Fibroblast of skin of left biceps (primary cell): ENCODE measurements at places on chromosomes 4 and X.

- no peak for DNase-seq
These were observed 106.9 kb upstream of the DCAF12L2 start for GRCh38 chrX:126272795-126273497.

GRCh38 chr4:30825008-30825770 is 105.0 kb downstream of the PCDH7 start:
- no peak for DNase-seq

GRCh38 chr4:186932631-186933187 is 209.1 kb upstream of the FAT1 start:
- DNase-seq, result peak; percentile 16

- DNase-seq, result no peak
These were observed at the start of gene CITED1 for GRCh38 chrX:72305286-72306084. Gene CITED1, minus strand, starts transcription at chrX:72305914. Its CDS starts 3,045 bp downstream, at chrX:72302869.

DNA sequence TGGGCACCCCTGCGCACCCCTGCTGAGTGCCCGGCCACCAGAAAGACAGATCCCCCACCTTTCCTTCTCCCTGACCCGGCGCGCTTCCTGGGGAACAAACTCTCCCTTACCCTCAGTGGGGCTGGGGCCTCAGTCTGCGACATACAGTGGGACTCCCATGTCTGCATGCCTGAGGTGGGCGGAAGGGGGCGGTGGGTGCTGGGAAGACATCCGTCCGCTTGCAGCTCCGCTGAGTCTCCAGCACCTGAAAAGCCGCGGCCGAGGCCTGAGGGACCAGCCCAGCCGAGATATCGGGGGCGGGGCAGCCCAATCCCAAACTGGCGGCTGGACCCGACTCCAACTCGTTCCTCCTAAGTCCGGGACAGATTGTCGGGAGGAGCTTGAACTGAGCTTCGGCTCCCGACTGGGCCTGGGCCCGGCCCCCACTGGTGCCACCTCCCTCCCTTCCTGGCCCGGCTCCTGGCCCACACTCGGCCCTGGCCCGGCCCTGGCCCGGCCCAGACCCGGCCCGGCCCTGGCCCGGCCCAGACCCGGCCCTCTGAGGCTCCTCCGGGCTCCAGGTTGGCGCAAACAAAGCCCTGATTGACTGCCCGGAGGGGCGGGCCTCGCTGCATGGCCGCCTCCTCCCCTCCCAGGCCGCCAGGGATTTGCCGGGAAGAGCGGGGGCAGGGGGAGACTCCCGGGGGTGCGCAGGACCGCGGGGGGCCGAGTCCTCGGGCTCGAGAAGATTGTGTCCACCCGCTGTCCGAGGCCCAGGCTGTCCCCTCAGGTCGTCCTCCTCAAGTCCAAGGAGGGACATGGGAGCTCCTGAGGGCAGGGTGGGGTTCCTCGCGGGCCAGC is 877 bp upstream of the SLC16A2 start:
- no peak for DNase-seq

DNA sequence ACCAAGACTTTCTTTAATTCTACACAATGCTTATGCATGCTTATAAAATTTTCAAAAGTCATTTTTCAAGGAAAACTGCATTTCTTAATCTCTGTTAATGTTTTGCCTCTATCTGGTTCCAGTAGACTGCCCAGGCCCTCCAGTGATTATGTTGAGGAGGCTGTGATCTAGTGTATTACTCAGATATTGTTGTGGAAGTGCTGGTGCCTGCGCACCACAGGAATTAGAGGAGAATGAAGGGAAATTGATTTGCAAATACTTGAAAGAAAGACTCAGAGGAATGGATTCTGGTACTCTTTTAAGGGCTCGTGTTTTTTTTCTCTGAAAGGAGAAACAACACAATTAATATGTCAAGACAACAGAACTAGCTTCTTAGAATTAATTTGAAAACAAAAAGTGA is 1015.1 kb downstream of the RPA4 start:
- DNase-seq, result no peak

GRCh38 chr4:123510659-123511058 is 114.1 kb downstream of the SPRY1 start:
- DNase-seq, result no peak

GRCh38 chr4:19300213-19300612 is 951.5 kb upstream of the SLIT2 start:
- DNase-seq, result peak; percentile 77

- DNase-seq, result no peak
These were observed 4.1 kb downstream of the OPHN1 start for GRCh38 chrX:68429216-68429615.

- DNase-seq, result no peak
These were observed 348.2 kb upstream of the SMIM31 start for GRCh38 chr4:164405774-164406173.

GRCh38 chrX:43804021-43804420 is 78.2 kb downstream of the MAOB start:
- DNase-seq, result no peak

DNA sequence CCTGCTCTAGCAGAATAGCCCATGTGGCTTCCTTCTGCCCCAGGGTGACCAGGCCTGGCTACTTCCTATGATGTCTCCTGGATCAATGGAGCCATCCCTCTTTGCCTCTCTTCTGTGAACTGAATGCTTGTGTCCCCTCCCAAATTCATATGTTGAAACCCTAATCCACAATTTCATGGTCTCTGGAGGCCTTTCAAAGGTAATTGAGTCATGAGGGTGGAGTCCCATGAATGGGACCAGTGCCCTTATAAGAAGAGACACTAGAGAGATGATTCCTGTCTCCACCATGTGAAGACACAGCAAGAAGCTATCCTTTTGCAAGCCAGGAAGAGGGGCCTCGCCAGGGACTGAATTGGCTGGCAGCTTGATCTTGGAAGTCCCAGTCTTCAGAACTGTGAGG is 18.4 kb downstream of the CCKAR start:
- no peak for DNase-seq

GRCh38 chr4:153713866-153714646 is 30.0 kb downstream of the TLR2 start:
- peak; percentile 15 for DNase-seq

DNA sequence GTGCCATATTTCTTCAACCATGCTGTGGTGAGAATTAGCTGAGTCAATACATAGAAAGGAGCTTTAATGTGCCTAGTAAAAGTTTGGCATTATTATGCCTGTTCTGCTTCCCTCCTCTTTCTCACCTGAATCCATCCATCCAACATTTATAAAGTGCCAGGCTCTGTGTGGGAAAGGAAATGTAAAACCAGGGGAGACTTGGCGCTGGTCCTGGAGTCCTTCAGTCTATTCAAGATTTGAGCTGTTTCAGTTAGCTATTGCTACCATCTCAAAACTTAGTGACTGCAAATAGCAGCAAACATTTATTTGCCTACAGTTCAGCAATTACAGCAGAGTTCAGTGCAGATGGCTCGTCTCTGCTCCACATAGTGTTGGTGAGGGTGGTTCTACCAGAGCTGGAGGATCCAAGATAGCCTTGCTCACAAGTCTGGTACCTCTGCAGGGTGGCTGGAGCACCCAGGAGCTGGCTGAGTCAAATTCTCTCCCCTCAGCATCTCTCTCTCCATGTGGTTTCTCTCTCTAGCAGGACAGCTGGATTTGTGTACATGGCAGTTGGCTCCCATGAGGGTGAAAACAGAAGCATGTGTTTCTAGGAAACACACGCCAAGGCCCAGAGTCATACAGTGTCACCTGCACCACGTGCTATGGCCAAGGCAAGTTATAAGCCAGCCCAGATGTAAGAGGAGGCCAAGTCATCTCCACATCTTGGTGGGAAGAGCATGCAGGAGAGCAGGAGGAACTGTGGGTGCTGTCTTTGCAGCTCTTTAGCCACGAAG is 77.3 kb downstream of the FHDC1 start:
- DNase-seq, result no peak

DNA sequence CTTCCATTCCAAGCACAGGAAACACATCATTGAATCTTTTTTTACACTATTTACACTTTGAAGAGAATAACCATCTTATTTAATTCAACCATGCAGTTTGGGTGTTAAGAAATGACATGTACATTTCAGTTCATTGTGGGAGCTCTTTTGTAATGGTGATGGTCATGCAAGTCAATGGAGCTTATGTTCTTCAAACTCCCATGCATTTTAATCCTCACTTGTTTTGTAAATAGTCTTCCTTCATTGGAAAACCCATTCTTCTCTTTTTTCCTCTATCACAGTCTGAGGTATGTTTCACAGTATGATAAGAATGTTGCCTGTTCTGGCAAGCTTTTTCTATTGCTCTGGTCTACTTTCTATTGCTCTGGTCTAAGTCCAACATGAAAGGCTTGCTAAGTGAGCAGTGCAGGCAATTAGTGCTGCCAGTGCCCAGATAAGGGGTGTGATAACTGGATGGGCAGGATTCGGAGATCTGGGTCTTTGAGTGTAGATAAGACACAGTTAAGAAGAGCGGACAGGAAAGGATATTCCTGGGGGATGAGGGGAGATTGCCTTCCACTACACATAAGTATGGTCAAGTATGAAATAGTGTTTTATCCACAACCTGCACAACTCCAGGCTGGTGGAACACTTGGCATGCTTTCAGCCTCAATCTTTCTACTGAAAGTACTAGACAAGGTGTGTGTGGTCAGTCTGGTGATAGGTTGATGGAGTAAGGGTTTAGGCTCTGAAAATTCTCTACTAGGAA is 17.1 kb downstream of the AFP start:
- no peak for DNase-seq

- DNase-seq, result peak; percentile 49
These were observed 10.1 kb downstream of the ELF4 start for GRCh38 chrX:130100180-130100579.

DNA sequence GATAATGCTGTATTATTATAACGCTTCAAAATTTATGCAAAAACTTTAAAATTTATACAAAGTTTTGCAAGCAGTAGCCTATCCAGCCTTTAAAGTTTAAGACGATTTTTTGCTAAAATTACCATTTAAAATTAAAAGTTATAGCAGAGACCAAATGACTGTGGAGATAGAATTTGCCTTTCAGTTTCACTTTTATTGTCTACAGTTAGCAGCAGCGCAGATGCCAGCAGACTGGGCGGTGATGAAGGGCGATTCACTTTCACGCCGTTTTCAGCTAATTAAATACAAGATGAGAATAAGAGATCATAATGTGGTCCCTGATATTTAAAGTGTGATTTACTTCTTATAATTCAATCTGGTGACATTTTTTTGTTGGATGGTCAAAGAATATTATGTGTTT is 1381.5 kb upstream of the ADGRL3 start:
- DNase-seq, result no peak

GRCh38 chr4:146073517-146073916 is 102.0 kb upstream of the LSM6 start:
- DNase-seq, result no peak

DNA sequence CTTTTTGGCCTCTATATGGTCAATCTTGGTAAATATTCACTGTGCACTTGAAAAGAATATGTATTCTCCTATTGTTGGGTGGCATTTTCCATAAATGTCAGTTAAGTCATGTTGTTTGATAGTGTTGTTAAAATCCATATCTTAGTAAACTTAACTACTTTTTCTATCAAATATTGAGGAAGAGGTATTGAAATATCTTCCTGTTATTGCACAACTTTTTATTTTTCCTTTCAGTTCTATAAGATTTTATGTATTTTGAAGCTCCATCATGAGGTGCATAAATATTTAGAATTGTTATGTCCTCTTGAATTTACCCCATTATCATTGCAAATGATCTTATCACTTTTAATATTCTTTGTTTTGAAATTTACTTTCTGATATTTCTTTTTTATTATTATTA is 3.4 kb downstream of the GK2 start:
- no peak for DNase-seq

GRCh38 chr4:17876943-17877342 is 66.2 kb downstream of the NCAPG start:
- DNase-seq, result no peak

DNA sequence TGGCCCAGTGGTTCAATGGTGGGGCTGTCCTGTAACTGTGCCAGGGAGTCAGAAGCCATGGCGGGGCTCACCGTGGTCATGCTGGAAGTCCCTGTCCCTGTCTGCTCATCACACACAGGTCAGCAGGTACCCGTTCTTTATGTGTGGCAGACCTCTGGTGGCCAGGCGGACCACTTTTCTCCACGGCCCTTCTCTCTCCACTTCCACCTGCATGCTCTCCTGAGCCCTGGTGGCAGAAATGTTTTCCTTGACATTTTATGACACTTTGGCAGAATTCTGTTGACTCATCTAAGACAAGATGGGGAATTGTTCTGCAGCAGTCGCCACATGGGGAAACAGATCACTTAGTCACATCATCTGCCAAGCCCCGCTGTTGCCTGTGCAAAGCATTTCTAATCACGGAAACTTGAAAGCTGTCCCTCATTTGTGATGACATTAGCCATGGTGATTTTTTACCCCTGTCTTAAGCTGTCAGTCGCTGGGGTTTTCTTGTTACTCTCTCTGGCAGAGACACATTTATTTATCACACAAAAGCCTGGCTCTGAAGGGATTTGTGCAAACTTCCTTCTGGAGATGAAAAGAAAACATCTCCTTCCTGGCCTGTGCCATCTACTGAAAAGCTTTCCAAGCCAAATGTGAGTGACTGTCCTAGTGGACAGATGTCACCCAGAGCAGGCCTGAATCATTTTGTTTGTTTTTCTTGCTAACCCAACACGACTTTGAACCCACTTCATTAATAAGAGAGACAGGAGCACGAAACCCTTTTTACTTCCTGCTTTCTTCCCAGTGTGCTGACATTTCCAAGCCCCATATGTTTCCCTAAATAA is 38.8 kb upstream of the STIM2 start:
- no peak for DNase-seq

- peak; percentile 21 for DNase-seq
These were observed 848 bp upstream of the KCND1 start for GRCh38 chrX:48972220-48973164.

DNA sequence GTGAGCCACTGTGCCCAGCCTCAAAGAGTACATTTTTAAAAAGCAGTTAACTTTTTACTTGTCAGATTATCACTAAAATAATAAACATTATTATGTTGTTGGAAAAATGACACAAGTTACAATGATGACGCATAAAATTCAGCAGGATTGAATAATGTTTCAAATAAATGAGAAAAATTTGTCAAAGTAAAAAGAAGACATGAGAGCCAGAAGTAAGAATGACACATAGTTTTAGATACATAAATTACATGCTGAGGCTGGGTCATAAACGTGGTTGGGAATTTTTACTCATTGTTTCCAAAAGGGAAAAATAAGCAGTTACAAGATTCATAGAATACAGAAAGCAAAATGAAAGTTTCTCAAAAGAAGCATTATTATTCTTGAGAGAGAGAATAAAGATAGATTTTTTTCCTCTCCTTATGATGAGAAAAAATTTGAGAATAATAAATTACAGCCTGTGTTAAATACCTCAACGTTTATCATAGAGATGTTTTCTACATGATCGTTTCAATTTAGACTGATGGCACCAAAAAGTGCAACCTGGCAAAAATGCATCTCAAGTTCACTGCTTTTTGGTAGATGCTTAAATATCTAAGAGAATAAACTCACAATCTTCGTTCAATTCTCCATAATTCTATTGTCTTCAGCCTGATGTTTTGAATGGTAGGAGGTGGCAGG is 40.4 kb downstream of the GUCY1B1 start:
- DNase-seq, result no peak

DNA sequence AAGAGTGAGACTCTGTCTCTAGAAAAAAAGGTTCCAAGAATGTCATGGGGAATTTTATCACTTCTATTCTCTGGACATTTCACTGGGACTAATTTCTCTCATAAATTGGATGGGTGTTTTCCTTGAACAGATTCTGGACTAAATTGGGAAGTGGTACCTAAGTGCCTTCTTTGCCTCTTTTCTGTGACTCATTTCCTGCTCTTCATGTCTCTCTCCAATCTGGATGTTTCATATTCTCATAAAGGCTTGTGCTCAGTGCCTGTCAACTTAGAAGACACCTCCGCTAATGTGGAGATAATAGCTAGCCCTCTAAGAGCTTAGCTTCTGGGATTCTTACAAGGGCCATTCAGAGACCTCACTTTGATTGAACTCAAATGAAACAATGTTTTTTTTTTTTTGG is 38.0 kb upstream of the IGFBP7 start:
- DNase-seq, result no peak
